ENCODE measurements at places on chromosomes 11 and 22.

DNA sequence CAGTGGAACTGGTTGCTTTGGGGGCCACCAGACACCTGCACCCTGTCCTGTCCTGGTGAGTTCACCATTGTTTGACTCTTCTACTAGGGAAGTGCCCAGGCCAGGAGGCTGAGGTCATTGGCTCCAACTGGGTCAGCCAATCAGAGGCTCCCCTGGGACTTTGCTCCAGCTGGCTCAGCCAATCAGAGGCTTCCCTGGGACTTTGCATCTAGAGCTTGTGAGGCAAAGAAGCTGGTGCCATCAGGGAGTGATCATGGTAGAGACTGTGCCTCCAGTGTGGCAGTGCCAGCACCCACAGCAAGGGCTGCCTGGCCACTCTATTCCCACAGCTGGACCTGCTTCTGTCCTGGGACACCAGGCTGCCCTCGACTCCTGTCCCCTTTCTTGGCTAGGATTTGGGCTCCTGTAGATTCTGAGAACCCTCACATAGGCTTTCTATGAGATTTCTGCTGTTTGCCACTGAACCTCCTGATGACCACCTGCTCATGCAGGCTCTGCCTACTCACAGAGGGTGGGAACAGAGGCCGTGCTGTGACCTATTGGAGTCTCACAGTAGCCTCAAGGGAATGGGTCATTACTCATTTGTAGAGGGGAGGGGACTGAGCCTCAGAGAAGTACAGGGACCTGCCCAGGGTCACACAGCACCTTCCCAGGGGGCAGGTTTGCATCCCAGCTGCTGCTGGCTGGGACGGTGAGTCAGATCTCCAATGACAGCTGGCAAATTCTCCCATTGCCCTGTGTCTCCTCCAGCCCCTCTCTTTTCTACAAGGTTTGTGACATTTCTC is 59.2 kb upstream of the SHISAL1 start:
- DNase-seq = no peak

- DNase-seq = no peak
Measured at GRCh38 chr22:46969961-46970360, 207.5 kb downstream of the TBC1D22A start.

GRCh38 chr11:106242718-106243415 is 165.4 kb downstream of the AASDHPPT start:
- DNase-seq = no peak

DNA sequence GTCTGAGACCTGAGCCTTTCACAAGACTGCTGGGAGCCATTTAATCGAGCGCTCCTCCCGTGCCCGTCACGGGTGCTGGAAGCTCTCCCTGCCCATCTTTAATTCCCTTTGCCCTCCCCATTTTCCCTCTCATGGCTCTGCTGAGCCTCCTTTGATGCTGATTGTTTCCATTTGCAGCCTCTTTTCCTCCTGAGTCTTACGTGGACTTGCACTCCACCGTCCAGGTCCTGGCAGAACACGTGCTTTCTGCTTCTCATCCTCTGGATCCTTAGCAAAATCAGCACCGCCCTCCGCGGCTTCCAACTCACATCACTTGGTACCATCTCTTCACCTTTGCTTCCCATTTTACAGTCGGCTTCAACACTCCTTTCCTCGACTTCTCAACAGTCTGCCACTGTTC is 7.3 kb downstream of the IFT27 start:
- no peak for DNase-seq

GRCh38 chr22:41922328-41922727 is 4.3 kb downstream of the TNFRSF13C start:
- no peak for DNase-seq

DNA sequence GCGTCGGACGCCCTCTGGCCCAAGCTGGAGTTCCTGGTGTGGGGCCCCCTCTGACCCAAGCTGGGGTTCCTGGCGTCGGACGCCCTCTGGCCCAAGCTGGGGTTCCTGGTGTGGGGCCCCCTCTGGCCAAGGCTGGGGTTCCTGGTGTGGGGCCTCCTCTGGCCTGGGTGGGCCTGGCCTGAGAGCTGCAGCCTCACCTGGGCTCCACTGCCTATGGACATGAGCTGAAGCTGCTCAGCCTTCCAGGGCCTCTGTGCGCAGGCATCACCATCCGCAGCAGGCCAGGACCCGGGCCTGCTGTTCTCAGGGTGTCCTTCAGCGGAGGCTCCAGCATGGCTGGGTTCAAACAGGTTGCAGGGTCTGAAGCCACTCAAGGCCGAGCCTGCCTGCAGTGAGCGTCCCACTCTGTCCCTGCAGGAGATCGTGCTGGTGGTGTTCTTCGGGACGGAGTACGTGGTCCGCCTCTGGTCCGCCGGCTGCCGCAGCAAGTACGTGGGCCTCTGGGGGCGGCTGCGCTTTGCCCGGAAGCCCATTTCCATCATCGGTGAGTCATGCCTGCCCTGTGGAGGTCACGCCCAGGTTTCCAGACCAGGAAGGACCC is 125.5 kb downstream of the KCNQ1 start:
- DNase-seq = peak; percentile 25

DNA sequence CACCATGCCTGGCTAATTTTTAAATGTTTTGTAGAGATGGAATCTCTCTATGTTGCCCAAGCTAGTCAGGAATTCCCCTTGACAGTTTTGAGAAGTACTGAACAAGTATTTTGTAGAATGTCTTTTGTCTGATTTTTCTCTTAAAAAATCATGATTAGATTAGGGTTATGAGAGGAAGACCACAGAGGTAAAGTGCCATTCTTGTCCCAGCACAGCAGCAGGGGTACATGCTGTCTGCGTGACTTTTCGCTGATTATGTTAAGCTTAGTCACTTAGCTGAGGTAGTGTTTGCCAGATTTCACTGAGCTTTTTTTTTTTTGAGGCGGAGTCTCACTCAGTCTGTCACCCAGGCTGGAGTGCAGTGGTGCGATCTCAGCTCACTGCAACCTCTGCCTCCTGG is 13.6 kb upstream of the NUP160 start:
- DNase-seq = no peak

GRCh38 chr22:22111267-22111751 is 128.7 kb upstream of the TOP3B start:
- no peak for DNase-seq

- DNase-seq = no peak
Measured at GRCh38 chr22:34997633-34998299, 68.2 kb upstream of the ISX start.

DNA sequence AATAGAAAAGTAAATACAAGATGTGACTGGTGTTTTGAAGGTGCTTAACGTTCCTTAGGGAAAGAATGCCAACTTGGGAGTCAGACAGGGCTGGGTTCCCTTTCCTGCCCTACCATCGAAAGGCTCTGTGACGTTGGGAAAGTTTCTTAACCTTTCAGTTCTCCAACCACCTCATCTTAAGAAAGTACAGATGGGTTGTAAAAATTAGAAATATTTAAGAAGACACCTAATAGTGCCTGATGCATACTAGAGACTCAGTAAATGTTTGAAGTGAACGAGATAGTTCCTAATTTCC is 1.1 kb downstream of the GTPBP1 start:
- DNase-seq = no peak

GRCh38 chr22:36806835-36807234 is 10.0 kb downstream of the PVALB start:
- no peak for DNase-seq

DNA sequence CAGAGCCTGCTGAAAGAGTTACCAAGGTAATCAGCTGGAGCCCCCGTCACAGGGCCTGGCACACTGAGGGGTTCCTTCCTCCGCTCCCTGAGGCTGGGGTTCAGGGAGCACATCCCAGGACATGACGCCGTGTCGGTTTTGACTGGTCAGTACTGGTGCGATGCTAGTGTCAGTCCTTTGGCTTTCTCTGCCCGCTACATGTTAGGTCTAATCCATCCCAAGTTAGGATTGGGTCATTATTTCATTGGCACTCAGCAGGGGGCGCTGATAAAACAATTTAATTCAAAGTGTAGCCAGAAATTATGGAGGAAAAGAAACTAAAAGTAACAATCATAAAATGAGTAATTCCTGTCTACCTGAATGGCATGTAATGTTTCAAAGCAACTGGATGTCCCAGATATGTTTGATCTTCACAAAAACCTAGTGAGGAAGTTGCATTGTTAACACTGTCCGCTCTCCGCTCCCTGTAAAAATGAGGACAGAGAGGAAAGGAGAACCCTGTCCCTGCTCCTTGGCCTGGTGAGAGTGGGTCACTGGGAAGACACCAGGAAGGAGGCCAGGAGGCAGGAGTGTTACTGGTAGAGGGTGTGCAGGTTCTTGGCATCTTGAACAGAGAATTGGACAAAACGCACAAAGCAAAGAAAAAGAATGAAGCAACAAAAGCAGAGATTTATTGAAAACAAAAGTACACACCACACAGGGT is 27.1 kb downstream of the TSKU start:
- DNase-seq = no peak

DNA sequence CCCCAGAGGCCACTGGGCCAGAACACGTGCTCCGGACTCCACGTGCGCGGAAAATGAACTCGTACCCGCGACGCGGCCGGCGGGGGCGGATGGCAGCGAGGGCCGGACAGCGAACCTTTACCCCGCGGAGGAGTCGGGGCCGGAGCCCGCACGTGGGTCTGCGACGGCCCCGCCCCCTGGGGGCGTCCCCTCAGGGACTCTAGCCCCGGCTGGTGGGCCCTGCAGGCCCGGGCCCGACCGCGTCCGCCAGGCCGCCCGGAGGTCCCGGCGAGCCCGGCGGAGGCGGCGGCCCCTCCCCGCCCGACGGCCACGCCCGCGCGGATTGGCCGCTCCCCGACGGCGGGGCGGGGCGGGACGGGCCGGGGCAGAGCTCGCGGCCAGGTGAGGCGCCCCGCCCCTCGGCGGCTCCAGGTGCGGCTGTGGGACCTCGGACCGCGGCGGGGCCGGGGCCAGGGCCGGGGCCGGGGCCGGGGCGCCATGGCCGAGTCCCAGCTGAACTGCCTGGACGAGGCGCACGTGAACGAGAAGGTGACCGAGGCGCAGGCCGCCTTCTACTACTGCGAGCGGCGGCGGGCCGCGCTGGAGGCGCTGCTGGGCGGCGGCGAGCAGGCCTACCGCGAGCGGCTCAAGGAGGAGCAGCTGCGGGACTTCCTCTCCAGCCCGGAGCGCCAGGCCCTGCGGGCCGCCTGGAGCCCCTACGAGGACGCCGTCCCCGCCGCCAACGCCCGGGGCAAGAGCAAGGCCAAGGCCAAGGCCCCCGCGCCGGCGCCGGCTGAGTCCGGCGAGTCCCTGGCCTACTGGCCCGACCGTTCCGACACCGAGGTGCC is at the start of gene FAM83F:
Gene FAM83F, plus strand, starts transcription at position 389 of the 827 bp plus-strand sequence. Its CDS starts 89 bp downstream, at position 478.
- peak; percentile 76 for DNase-seq

DNA sequence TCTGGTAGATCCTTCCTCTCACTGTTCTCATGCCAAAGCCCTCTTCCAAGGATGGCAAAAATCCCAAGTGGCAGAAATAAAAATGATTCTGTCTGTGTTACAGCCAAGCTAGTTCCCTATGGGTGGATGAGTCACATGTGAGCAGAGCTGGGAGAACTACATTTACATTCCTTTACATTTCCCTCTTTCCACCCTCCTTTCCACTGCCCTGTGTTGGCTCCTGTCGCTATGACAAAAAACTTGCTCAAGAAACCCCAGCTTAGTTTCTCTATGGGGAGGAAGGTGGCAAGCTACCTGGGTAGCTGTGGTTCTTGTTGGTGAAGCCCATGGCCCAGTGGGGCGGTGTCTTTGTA is 10.2 kb upstream of the DDB2 start:
- no peak for DNase-seq

DNA sequence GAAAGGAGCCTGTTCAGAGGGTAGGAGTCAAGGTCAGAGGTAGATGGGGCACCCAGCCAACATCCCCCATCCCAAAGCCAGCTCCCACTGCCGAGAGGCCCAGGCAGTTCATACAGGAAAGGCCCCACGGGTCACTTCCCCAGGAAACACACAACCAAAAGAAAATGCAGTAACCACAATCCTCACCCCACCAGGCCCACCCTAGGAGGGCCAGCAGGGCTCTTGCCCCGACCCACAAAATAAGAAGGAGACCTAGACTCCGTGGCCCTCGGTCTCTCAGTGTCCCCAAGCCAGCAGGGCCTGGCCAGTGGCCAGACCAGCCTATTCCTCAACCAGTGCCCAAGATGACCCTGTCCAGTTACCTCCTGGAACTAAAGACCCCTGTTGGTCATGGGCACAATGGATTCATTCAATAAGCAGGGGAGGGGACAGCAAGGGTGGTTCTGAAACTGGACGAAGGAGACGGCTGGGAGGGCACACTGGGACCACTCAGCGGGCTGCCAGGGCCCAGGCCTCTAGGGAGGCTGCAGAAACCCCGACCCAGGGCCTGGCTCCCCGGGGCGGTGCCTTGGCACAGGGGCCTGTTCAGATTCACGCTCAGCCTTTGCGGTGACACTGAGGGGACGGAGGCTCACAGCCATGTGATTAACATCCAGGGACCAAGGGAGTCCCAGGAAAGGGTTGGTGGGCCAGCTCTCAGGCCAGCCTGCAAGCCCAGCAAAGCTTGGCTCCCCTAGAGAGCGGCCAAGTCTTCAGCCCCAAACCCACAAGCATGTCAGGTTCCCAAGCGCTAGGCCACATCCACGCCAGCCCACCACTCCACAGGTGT is 5.5 kb downstream of the RAB3IL1 start:
- no peak for DNase-seq

DNA sequence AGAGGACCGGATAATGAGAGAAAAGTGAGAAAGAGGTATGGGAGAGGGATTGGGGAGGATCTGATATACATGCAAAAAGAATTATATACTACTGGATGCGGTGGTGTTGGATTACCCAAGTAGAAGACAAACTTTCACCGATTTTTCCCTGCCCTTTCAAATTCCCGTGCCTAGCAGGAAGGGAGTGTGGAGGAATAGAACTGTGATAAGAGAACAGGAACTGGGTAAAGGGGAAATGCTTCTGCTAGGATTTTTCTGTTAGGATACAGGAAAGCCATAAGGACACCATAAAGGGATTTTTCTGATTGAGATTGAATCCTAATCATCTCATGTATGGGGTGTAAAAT is 480 bp upstream of the MTMR2 start:
- no peak for DNase-seq

DNA sequence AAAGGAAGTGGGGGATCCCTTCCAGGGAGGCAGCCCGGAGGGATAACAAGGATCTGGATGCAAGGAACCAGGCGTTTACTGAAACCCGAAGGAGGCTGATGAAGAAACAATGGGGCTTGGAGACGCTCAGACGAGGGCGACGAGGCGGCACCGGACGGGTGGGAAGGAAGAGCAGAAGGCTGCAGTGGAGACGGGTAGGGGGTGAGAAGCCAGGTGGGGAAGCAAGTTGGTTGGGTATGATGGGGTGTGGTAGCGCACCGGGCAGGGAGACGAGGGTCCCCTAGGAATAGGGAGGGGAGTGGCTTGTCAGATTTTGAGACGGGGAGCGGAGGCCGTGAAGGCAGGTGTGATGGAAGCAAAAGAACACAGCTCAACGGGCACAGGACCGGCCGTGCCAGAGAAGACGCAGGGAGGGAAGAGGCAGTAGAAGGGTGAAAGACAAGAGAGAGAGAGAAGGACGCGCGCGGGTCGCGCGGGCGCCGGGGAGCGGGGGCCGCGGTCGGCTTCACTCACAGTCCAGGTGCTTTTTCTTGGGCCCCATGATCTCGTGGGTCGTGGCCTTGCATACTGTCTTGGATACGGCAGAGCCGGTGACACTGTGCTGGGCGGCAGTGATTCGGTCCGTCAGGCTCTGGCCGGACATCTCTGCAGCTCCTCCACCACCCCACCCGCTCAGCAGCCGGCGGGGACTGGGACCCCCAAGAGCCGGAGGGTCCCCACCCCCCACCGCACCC is 579 bp downstream of the PICALM start:
- peak; percentile 62 for DNase-seq

GRCh38 chr22:26428515-26429457 is at the start of gene ASPHD2:
TSS of gene ASPHD2 (plus strand) at chr22:26429260. CDS start at chr22:26433616, 4,356 bp downstream.
- DNase-seq = peak; percentile 87
